ENCODE measurements at places on chromosomes 1 and 21. TPM values are rescaled to one million over a fixed set of nuclear protein-coding genes. Genes with fewer than 3 reads are reported as not detected.
A peak's percentile ranks its signal among the peaks of the same experiment; 100 is the strongest.

The FTCD gene
- not detected for total RNA-seq

DNA sequence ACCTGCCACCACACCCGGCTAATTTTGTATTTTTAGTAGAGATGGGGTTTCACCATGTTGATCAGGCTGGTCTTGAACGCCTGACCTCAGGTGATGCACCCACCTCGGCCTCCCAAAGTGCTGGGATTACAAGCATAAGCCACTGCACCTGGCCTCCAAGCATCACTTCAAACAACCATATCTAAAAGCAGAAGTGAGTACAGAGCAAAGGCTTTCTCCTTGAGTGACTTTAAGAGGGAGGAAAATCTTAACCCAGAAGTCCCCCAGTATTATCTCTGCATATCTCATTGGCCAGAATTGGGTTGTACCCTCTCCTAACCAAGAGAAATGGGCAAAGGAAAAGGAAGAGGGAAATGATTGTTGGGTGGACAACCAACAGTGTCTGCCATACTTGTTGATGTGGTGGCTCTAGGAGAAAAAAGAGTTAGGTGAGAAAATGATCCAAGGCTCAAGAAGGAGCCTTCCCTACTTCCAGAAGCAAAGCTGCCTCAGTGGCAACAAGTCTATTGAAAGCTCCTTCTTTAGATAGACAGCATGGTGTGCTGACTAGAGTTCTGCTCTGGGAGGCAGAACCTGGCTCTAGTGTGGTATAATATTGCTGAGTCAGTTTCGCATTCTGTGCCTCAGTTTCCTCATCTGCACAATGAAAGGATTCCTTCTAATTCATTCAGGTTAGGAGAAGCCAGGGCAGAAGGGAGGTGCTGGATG, 16.8 kb upstream of the FOXE3 start:
- no peaks in the 10 kb centered on the region for H3K27me3 ChIP-seq
- H3K27ac ChIP-seq = no peak overlapping the region
- peaks cover 38% of the 10 kb centered on the region for H3K36me3 ChIP-seq
- DNase-seq = no peak

The TATDN3 gene
- 8.4 TPM for total RNA-seq

The DDAH1 gene
- 97.5 TPM for total RNA-seq

DNA sequence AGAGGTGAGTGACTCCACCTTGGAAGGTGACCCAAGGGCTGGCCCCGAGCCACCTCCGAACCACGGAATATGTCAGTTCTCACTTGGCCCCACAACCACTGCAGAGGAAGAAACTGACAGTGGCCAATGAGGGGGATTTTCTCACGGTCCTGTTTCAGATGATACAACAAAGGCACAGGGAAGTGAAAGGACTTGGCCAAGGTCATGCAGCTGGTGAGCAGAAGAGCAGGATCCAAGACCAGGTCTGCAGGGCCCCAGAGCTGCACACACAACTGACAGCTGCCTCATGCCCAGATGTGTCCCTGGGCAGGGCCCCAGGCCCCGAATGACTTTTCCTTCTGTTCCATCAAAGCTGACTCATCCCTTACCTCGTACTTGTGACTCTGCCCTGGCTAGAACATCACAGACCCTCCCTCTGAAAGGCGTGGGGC, 25.8 kb upstream of the EVA1B start:
- H3K4me1 ChIP-seq = peaks cover 51% of the 10 kb centered on the region
- H3K27me3 ChIP-seq = no peaks in the 10 kb centered on the region
- no peak overlapping the region for H3K4me3 ChIP-seq
- peak overlapping the region; percentile 99 for H3K27ac ChIP-seq
- peak; percentile 49 for DNase-seq
- peaks cover 76% of the 10 kb centered on the region for H3K36me3 ChIP-seq

DNA sequence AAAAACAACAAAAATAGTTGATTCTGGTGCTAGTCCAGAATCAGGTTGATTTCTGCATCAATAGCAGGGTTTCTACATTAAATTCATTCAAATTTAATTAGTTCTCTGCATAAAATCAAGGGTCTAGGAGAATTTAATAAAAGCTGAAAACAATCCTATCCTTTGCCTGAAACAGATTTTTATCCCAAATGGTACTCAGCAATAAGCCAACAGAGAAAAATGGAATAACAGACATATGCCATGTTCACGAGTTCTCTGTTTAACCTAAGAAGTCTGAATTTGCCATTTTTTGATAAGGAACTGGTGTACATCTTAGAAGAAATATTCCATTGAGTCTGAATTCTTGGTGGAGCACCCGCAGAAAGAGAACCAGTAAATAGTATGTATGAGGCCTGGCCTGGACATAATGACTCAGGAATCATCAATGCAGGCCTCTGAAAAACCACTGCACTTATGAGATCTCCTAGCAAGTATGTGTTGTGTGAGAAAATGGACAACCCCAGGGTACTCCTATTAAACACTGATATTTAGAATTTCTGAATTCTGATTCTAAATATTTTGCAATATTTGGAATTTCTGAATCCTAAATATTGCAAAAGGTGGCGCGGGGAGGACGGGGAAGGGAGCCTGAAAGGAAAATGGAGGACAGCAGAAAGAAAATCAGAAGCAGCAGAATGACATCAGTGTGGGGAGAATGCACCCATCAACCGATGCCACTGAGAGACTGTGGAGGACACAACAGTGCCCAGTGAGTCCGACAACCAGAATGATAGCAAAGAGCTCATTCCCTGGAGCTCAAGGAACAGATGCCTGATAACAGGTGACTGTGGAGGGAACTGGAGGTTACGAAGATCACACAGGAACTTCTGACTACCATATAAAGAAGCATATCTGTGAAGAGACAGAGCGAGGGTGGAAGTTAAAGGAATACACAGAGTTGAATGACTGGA, 97.6 kb downstream of the APP start:
- no peak overlapping the region for H3K4me3 ChIP-seq
- no peaks in the 10 kb centered on the region for H3K36me3 ChIP-seq
- H3K27me3 ChIP-seq = no peaks in the 10 kb centered on the region
- no peak overlapping the region for H3K27ac ChIP-seq

GRCh38 chr1:111747282-111747734, 8.1 kb upstream of the INKA2 start:
- H3K4me1 ChIP-seq = peaks cover 20% of the 10 kb centered on the region
- no peaks in the 10 kb centered on the region for H3K27me3 ChIP-seq
- H3K27ac ChIP-seq = no peak overlapping the region
- peak; percentile 89 for DNase-seq
- no peaks in the 10 kb centered on the region for H3K36me3 ChIP-seq

GRCh38 chr1:51417496-51418383, 87.4 kb upstream of the TTC39A start:
- no peaks in the 10 kb centered on the region for H3K27me3 ChIP-seq
- peaks cover 20% of the 10 kb centered on the region for H3K36me3 ChIP-seq
- DNase-seq = no peak
- no peak overlapping the region for H3K27ac ChIP-seq

- DNase-seq = no peak
- no peaks in the 10 kb centered on the region for H3K36me3 ChIP-seq
- no peaks in the 10 kb centered on the region for H3K27me3 ChIP-seq
- H3K4me1 ChIP-seq = peaks cover 10% of the 10 kb centered on the region
Measured at GRCh38 chr1:98500324-98500723, 161.2 kb upstream of the SNX7 start.

GRCh38 chr1:47805921-47806361, 191.2 kb downstream of the TRABD2B start:
- no peak overlapping the region for H3K27ac ChIP-seq
- peaks cover 54% of the 10 kb centered on the region for H3K4me1 ChIP-seq
- no peaks in the 10 kb centered on the region for H3K27me3 ChIP-seq
- no peak for DNase-seq

The ZNF683 gene
- total RNA-seq = not detected

GRCh38 chr1:221881805-221882581, 140.1 kb upstream of the DUSP10 start:
- DNase-seq = no peak
- no peaks in the 10 kb centered on the region for H3K27me3 ChIP-seq
- no peaks in the 10 kb centered on the region for H3K36me3 ChIP-seq
- H3K4me1 ChIP-seq = peaks cover 15% of the 10 kb centered on the region
- H3K27ac ChIP-seq = no peak overlapping the region
- H3K4me3 ChIP-seq = no peak overlapping the region

DNA sequence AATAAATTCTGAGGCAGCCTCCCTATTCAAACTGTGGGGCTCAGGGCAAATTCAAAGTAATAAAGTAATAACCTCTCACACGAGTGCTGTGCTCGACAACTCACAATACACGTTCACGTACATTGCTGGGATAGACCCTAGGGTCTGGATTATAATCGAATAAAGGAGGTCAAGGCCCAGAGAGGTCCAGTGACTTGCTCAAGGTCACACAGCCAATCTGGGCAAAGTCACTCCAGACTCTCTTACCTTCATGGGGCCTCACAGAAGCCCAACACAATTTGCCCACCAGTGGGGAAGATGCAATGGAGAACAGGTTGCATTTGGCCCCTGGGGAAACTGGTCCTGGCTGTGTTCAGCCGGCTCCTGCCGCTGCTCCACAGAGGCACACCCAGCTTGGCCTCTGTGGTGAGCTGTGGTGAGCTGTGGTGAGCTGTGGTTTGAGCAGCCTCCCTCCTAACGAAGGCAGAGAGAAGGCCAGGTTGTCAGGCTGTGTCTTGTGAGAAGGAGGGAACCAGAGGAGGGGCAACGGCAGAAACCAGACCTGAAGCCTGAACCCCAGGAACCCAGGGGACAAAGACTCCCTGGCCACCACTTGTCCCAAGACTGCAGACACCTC, 35.1 kb downstream of the NUAK2 start:
- peak overlapping the region; percentile 46 for H3K27ac ChIP-seq
- no peaks in the 10 kb centered on the region for H3K27me3 ChIP-seq
- no peaks in the 10 kb centered on the region for H3K36me3 ChIP-seq
- no peak overlapping the region for H3K4me3 ChIP-seq
- no peak for DNase-seq

The VN1R5 gene
- not detected for total RNA-seq

- DNase-seq = no peak
- peaks cover 12% of the 10 kb centered on the region for H3K4me1 ChIP-seq
- H3K27ac ChIP-seq = no peak overlapping the region
Measured at GRCh38 chr1:150874455-150875196, 1.8 kb downstream of the ARNT start.

The ARMH1 gene
- total RNA-seq = not detected

The NCF2 gene
- not detected for total RNA-seq

DNA sequence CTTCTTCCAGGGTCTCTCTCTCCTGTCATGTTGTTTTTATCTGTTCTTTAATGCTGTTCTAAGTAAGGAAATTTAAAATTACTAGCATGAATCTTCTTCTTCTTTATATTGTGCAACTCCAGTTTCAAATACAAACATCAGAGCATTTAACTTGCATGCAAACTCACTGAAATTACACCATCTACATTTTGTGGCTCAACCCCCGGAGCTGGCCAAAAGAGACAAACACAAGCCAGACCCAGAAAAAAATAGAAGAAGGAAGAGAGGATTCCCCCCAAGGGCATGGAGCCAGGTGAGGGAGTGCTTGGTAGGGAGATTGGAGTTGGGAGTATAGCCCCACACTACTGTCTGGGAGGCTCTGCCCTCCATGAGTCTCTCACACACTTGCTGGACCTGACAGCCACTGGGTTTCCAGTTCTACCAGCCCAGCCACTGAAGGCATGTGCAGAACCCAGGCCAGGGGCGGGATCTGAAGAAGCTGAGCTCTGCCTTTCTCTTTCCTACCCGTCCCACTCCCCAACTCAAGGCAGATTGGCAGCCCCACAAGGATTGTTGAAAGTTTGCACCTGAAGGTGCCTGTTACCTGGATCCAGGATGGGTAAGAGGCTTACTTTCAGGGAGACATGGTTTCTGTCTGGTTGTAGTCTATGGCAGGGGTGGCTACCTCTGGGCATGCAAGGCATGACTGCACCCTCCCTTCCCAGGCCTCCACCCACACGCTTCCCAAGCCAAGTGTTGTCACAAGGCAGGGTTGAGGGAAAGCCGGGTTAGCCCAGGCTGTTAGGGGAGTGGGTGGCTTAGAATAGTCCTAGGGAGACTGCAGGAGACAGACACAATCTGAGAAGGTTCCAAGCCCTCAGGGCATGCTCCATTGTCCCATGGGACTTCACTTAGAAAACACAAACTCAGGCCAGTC, 297.2 kb downstream of the TGFB2 start:
- H3K27me3 ChIP-seq = no peaks in the 10 kb centered on the region
- H3K36me3 ChIP-seq = no peaks in the 10 kb centered on the region
- H3K27ac ChIP-seq = no peak overlapping the region
- peaks cover 8% of the 10 kb centered on the region for H3K4me1 ChIP-seq

GRCh38 chr1:227910511-227911153, 37.1 kb downstream of the WNT9A start:
- no peaks in the 10 kb centered on the region for H3K36me3 ChIP-seq
- no peaks in the 10 kb centered on the region for H3K27me3 ChIP-seq
- H3K4me1 ChIP-seq = peaks cover 8% of the 10 kb centered on the region

DNA sequence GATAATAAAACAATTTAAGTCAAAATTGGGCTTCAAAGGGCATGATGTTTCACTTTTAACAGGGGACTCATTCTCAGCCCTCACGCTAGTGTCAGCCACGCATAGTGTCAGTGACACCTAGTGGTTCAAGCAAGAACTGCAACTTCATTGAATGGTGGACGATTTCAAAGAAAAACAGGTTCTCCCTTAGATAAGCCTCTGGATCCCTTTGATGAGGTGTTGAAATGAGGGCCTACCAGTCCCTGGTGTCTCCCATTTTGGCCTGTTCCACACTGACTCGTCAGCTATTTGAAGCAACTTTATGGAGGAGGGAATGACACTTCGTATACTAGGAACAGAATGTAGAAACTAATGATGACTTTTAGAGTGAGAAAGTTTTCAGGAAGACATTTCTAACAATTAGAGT, 56.2 kb downstream of the FCRL5 start:
- no peaks in the 10 kb centered on the region for H3K4me1 ChIP-seq
- H3K4me3 ChIP-seq = no peak overlapping the region
- no peak overlapping the region for H3K27ac ChIP-seq
- no peak for DNase-seq

The DMBX1 gene
- not detected for total RNA-seq

DNA sequence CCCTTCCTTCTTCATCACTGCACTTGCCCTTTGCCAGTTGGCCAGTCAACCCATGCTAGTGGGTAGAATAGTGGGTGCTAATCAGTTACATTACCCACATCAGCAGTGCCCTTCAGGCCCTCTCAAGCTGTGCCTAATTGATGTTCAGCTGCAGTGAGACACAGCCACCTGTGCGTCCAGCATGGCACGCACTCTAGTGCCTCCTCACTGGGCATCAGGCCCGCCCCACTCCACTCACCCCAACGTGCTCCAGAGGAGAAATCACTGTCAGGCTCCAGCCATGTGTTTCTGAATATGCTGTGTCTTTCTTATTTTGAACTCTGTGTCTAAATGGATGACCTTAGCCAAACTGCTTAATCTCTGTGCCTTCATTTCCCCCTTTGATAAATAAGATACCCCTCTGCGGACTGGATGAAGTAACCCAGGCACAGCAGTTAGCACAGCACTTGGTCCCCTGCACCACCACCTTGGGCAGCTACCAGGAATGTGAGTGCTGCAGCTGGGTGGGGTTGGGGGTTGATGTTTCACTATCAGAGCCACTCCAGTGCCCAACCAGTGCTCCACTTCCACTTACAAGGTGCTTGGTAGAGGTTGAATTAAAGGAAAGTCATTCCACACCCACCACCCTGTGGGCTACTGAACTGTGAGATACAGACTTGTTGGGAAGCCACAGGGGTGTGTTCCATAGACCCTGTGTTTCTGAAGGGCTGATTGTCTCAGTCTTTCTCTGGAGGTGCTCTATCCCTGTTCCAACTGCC, 8.9 kb upstream of the ADORA3 start:
- H3K27me3 ChIP-seq = no peaks in the 10 kb centered on the region
- H3K36me3 ChIP-seq = no peaks in the 10 kb centered on the region
- H3K27ac ChIP-seq = no peak overlapping the region
- no peak for DNase-seq
- H3K4me1 ChIP-seq = peaks cover 16% of the 10 kb centered on the region

The SOAT1 gene
- total RNA-seq = 17.4 TPM

The ERICH3 gene
- not detected for total RNA-seq

The ARHGEF10L gene
- 12.8 TPM for total RNA-seq

GRCh38 chr1:210207597-210208450, 24.8 kb upstream of the SERTAD4 start:
- no peak overlapping the region for H3K4me3 ChIP-seq
- H3K4me1 ChIP-seq = no peaks in the 10 kb centered on the region
- no peak overlapping the region for H3K27ac ChIP-seq
- DNase-seq = no peak
